ENCODE measurements at places on chromosomes 4 and X.

GRCh38 chr4:121741751-121742150 lies 23.2 kb downstream of the SMIM43 start:
- DNase-seq: peak; percentile 7

- DNase-seq: peak; percentile 6
These were observed 22.2 kb downstream of the TMEM184C start for GRCh38 chr4:147639388-147639787.

- peak; percentile 64 for DNase-seq
These were observed 855 bp downstream of the KLF3 start for GRCh38 chr4:38664706-38665401.

GRCh38 chrX:105765691-105766090 lies 56.6 kb upstream of the NRK start:
- no peak for DNase-seq

- DNase-seq: no peak
These were observed 10.2 kb upstream of the RHOH start for GRCh38 chr4:40186665-40187014.

DNA sequence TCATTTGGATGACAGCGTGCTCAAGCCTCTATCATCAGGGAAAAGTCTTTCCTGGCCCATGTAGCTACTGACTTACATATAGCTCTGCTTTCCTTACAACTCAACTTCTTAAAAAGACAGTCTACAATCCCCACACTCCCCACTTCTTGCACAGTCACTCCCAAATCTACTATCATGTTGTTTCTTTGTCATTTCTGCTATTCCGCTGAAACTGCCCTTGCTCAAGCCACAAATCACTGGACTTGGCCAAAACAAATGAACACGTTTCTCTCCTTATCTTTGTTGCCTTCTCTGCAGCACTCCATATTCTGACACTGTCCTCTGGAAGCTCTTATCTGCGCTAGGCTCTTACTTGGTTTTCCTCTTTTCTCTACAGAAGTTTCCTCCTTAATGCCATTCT lies 28.2 kb downstream of the GPRIN3 start:
- no peak for DNase-seq
